ENCODE measurements at places on chromosomes 3 and 15.

DNA sequence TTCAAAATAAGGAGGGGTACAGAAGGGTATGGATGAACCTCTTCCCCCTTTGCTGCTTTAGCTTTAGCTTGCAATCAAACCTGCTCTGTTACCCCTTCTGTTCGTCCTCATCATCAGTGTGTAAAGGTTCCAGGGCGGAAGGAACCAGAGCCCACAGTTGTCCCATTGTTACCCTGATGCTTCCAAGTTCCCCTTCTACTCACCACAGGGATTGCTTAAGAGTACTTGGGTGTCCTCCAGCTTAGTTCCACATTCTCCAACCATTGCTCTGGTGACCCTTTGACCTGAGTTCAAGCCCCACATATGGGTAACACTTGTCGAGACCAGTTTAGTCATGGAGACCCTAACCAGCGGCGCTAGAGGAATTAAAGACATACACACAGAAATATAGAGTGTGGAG, 1080.1 kb upstream of the ALCAM start:
- no peak for DNase-seq

DNA sequence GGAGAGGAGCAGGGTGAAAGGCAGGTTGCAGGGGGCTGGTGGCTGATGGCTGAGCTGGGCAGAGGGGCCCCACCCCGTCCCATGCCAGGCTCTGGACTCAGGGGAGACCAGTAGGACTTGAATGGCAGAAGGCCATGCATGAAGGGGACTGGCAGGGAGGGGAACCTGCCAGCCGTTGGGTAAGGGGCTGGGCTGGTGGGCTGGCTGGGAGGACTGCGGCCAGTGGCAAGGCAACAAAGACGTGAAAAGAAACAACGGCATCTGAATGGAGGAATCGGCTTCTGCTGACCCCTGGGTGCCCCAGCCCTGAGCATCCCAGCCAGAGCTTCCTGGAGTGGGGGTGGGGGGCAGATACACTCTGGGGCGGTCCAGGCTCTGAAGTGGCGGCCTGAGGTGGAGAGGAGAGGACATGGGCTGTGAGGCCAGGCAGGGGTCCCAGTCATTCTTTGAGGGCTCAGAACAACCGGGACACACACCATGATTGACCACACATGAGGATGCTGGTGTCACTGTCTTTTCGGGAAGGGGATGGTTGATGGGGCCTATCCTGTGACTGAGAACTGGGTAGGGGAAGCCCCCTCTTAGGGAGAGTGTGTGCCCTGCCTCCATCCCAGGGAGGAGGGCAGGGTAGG, 11.7 kb downstream of the GLYCTK start:
- no peak for DNase-seq

DNA sequence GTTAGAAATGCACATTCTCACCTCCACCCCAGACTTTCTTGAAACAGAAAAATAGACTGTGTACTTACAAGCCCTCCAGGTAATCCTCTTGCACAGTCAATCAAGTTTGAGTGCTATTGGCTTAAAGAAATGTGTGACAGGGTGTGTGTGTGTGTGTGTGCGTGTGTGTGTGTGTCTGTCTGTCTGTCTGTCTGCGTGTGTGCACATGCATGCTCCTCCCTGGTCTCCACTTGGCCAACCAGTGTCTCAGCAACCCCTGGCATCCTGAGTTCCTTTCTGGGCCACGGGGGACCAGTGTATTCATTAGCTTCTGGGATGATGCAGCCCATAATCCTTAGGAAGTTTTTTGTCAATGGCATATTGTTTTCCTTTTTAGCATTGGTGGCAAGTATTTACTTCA, 128.8 kb upstream of the IL12A start:
- no peak for DNase-seq

GRCh38 chr3:171747223-171747920, 62.9 kb downstream of the PLD1 start:
- no peak for DNase-seq

GRCh38 chr3:174613173-174613572, 246.0 kb upstream of the NAALADL2 start:
- no peak for DNase-seq

DNA sequence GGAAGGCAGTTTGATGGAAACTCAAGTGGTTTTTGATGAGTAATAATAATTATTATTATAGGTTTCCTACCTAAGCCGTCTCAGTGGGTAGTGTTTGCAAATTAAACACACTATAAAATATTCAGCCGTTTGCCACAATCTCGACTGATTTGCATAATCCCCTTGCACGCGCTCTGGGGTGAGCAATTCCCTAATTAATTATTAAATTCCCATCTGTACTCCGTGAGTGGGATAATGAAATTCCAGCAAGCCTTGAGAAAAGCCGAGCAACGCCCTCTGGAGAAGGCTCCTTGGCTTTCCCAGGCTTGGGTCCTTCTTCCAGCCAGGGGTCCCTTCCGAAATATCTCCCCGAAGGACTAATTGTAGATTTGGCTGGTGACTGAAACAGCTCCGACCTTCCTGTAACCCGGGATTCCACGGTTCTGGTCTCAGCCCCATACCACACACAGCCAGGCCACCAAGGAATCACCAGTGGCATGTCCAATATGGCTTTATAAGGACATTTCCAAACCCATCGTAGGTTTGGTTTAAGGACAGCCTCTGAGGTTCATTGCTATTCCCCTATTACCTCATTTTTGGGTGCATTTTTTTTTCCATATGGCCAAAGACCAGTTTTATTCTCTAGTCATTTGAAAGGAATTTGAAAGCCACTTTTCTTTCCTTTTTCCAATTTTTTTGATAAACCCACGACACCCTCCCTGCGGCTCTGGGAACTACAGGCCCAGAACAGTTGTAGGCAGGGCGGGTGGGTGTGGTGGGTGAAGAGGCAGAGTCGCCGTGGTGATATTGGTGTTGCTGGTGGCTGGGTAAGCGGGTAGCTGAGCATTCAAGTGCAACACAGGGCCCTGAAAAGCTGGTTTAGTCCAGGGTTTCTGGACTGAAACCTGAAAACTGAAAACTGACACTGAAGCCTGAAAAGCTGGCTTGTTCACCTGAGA, 33.2 kb upstream of the RGMA start:
- DNase-seq = no peak

GRCh38 chr3:177357352-177358090, 160.2 kb upstream of the TBL1XR1 start:
- no peak for DNase-seq

DNA sequence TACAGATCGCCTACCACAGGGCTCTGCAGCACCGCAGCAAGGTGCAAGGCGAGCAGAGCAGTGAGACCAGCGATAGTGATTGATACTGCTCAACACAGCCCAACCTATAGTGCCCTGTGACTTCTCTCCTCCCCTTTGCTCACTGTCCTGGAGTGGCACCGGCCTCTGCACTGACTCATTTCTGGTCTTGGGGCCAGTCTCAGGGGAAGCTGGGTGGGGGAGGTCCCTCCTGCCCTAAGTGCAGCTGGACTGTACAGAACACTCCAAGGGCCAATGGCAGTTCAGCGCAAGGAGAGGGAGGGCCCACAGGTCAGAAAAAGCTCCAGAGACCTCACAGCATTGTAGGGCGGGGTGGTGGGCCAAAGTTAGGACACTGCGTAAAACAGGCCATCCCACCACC, 2.5 kb upstream of the OGG1 start:
- no peak for DNase-seq

- no peak for DNase-seq
Observed at GRCh38 chr3:14133876-14134275, 9.0 kb downstream of the TMEM43 start.

DNA sequence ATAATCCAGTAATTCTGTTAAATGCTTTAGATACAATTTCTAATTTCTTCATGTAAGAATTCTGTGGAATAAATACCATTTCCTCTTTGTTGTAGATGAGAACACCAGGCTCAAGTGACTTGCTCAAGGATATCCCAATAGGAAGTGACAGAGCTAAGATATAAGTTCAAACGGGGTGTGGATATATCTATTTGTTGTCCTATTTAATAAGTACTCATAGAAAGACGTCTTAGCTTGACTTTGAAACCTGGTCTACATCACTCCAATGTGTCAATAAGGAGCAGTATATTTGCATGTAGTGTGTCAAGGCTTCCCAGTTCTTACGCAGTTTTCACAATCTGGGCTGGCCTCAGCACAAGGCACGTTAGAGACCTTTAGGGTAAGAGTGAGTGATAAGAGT, 4.7 kb upstream of the GCSAM start:
- DNase-seq = no peak

GRCh38 chr3:177742273-177742672, 545.0 kb upstream of the TBL1XR1 start:
- no peak for DNase-seq

DNA sequence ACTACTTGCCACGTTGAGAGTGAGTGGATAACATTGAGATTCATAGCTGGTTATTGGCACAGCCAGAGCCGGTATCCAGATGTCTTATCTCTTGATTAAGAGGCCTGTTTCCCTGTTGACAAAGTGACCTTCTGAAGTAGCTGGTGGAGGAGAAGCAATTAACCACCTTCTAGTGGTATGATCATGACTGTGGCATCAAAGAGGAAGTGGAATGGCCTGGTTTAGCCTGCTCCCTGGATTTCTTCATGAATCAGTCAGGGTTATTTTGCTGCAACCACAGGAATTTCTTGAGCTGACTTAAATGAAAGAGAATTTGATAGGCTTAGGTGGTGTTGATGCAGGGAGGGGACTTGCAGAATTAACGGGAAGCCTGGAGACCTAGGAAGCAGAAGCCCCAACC, 398.3 kb downstream of the MFSD1 start:
- no peak for DNase-seq

DNA sequence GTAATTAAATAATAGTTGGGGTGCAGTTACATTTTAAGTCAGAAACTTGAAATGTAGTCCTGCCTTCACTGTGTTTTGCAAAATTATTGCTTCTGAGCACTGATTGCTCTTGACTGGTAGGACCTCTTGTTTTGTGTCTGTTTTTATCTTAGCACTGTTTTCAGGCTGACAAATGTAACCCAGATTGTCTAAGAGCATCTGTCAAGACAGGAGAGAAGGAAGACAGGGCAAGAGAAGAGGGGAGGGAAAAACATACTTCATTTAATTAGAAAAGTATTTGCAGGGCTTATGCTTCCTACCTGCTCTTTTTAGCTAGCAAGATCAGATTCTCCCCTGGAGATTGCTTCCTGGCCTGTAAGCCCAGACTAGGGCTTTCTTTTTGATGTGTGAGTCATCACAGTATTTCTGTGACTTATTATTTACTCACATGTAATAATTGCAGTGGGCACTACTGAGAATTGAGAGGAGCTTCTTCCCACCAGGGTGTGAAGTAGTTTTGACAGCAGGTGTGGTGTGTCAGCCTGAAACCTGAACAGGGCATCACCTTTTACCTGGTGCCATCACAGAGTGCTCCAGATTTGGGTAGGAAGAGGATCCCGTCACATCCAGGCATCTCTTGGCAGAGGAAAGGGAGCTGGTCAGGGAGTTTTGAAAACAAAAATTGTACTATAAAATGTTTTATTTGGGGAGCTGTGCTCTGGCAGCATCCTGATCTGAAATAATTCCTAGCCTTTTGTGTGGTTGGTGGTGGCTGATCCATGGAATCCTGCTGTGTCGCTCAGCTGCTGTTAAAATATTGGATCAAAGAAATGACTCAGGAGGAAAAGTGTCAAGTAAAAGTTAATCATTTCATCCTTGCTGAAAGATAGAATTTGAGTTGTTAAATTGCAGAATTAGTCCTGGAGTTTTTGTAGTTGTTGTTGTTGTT, 98.2 kb downstream of the TMEM108 start:
- DNase-seq = no peak

DNA sequence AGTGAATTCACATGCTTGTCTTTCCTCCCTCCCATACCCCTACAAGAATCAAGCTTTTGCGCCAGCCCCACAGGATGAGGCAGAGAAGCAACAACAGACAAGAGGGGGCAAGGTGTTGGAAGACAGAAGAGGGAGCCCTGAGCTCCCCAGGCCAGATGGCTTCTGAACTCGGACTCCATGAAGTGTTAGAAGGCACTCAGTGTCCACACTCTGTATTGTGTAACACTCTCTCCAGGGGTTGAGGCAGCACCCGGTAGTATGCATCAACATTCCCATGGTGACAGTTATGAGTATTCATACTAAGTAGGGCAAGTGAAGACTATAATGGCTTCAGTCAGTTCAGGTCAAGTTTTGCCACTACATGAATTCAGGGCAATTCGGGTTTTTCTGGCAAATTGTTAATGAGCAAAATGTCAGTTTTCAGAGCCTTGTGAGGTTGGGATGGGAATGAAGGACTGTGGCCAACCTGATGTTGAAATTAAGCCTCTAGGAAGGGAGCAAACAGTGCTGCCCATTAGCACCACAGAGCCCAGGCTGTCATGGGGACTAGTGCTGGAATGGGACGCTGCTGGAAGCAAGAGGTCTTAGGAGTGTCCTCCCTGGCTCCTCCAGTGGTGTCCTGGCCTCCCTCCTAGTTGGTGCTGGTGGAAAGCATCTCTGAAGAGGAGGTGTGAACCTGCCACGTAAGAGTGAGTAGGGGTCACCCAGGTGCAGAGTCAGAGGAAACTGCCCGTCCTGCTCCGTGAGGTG, 79.4 kb downstream of the KLF15 start:
- DNase-seq = no peak

DNA sequence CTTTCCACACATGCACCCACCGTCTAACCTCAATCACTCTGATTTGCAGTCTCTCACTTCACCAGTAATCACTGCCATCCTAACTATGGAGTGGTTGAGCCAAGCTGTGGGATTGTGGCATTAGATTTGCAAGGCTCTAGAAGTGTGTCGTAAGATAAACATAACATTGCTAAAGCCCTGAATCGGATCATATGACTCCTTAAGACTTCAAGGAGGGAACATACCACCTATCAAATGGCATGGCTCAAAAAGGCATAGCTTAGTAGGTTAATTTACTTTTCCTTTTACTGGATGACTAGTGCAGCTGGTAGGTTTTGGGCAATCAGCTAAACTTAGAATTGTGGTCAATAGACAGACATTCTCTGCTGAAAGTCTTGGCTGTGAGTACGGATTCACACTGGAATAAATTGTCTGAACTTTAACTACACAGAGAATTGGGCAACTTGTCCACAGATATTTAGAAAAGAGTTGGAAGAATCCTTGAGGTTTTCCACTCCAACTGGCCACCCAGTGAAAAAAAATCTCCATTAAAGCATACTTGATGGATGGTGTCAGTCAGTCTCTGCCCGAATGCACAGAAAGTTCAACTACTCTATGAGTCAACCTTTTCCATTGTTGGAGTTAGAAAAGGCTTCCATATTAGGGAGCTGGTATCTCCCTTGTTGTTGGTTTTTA, 476.7 kb upstream of the CBLB start:
- DNase-seq = no peak

DNA sequence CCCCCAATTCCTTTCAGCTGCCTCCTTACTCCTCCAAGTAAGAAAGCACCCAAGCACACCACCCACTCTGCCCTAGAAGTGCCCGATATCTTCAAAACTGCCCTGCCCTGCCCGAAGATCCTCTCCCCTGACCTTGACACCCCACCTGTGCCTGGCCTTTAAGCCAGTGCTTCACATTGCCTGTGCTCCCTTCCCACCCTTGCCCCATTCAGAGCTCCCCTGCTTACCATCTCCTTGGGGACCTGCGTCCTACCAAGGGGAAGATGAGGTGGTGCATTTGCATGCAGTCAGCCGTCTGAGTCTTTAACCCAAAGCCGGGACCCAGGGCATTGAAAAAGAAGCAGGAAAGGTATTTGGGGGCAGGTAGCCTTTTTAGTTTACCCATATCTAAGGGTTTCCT, 73.5 kb upstream of the SLCO3A1 start:
- DNase-seq = no peak

Data from NCI-H1694 treated with DMSO at 0.1 percent for 48 hours (cell line).